ENCODE measurements at places on chromosomes 1 and 21. TPM values are rescaled to one million over a fixed set of nuclear protein-coding genes. Genes with fewer than 3 reads are reported as not detected.

The OLIG2 gene
- not detected for total RNA-seq

The LGALS8 gene
- 48.0 TPM for total RNA-seq

The AJAP1 gene
- total RNA-seq = not detected

The PLA2G2C gene
- total RNA-seq = not detected

The ABCD3 gene
- 26.0 TPM for total RNA-seq

The DLGAP3 gene
- total RNA-seq = 0.26 TPM

The GJA4 gene
- total RNA-seq = not detected

The PAQR6 gene
- total RNA-seq = 3.2 TPM

The AKR7A3 gene
- total RNA-seq = 0.06 TPM

The PLEKHA6 gene
- 36.3 TPM for total RNA-seq

The OR10J1 gene
- not detected for total RNA-seq

The KCNQ4 gene
- 0.27 TPM for total RNA-seq

The TMEM50A gene
- total RNA-seq = 69.8 TPM

The TMOD4 gene
- total RNA-seq = not detected

The CRNN gene
- not detected for total RNA-seq

The AGT gene
- total RNA-seq = 0.13 TPM

The SIM2 gene
- total RNA-seq = 6.7 TPM

The CHD5 gene
- total RNA-seq = 2.2 TPM

The FCN3 gene
- not detected for total RNA-seq

The CFHR3 gene
- 0.16 TPM for total RNA-seq

The FDPS gene
- total RNA-seq = 161 TPM

The C21orf58 gene
- 4.1 TPM for total RNA-seq

The PLPPR4 gene
- 0.02 TPM for total RNA-seq
